ENCODE measurements at places on chromosomes 13 and 19. TPM values are rescaled to one million over a fixed set of nuclear protein-coding genes. Genes with fewer than 3 reads are reported as not detected.

The CASP14 gene
- total RNA-seq: not detected

The PEAK3 gene
- not detected for total RNA-seq

The RXFP2 gene
- total RNA-seq: not detected

The CLDND2 gene
- total RNA-seq: not detected

The FSD1 gene
- total RNA-seq: 12.8 TPM

The PNMA8C gene
- 0.19 TPM for total RNA-seq

The DCAF15 gene
- total RNA-seq: 13.8 TPM

The FCER2 gene
- not detected for total RNA-seq

The RASAL3 gene
- under 0.01 TPM for total RNA-seq

The KIR2DL1 gene
- total RNA-seq: not detected

The ALOX5AP gene
- total RNA-seq: under 0.01 TPM

Data from regular cardiac myocyte (primary cell).